ENCODE measurements at places on chromosomes 2 and 18.

GRCh38 chr2:10331702-10332401 lies 29.1 kb downstream of the HPCAL1 start:
- H3K36me3 ChIP-seq: peaks cover 2% of the 10 kb centered on the region
- DNase-seq: no peak
- no peaks in the 10 kb centered on the region for H3K27me3 ChIP-seq
- H3K27ac ChIP-seq: peak overlapping the region; percentile 94
- no peak overlapping the region for H3K4me3 ChIP-seq
- H3K4me1 ChIP-seq: peaks cover 66% of the 10 kb centered on the region

- no peak overlapping the region for H3K4me3 ChIP-seq
- no peaks in the 10 kb centered on the region for H3K4me1 ChIP-seq
- DNase-seq: no peak
- H3K36me3 ChIP-seq: no peaks in the 10 kb centered on the region
Measured at GRCh38 chr18:40048886-40049650, 1906.0 kb upstream of the PIK3C3 start.

GRCh38 chr2:224723586-224724217 lies 7.5 kb upstream of the CCDC195 start:
- no peak overlapping the region for H3K27ac ChIP-seq
- no peaks in the 10 kb centered on the region for H3K27me3 ChIP-seq
- no peak for DNase-seq
- H3K4me3 ChIP-seq: no peak overlapping the region
- H3K4me1 ChIP-seq: no peaks in the 10 kb centered on the region
- peaks cover 3% of the 10 kb centered on the region for H3K36me3 ChIP-seq

- H3K27ac ChIP-seq: peak overlapping the region; percentile 45
- no peak for DNase-seq
- H3K27me3 ChIP-seq: peaks cover 6% of the 10 kb centered on the region
- H3K4me3 ChIP-seq: no peak overlapping the region
- peaks cover 8% of the 10 kb centered on the region for H3K4me1 ChIP-seq
- H3K36me3 ChIP-seq: no peaks in the 10 kb centered on the region
Measured at GRCh38 chr18:62438018-62438329, 84.9 kb upstream of the ZCCHC2 start.

DNA sequence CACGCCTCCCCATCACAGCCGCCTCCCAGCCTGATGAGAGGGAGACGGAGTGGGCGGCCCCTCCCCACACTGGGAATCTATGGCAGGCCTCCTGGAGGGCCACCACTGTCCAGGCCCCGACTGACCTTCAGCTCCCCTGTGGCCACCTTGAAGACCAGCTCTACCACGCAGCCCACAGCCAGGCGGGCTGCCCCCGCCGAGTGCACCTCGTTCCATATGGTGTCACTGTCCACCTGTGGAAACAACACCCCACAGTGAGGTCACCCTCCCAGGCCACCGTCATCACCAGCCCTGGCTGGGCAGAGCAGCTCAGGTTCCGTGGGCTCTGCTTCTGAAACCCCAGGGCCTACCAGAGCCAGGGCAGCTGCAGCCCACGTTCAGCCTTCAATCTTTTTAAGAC lies 242.0 kb downstream of the TWIST2 start:
- no peak for DNase-seq
- no peak overlapping the region for H3K27ac ChIP-seq
- no peaks in the 10 kb centered on the region for H3K4me1 ChIP-seq
- no peak overlapping the region for H3K4me3 ChIP-seq

DNA sequence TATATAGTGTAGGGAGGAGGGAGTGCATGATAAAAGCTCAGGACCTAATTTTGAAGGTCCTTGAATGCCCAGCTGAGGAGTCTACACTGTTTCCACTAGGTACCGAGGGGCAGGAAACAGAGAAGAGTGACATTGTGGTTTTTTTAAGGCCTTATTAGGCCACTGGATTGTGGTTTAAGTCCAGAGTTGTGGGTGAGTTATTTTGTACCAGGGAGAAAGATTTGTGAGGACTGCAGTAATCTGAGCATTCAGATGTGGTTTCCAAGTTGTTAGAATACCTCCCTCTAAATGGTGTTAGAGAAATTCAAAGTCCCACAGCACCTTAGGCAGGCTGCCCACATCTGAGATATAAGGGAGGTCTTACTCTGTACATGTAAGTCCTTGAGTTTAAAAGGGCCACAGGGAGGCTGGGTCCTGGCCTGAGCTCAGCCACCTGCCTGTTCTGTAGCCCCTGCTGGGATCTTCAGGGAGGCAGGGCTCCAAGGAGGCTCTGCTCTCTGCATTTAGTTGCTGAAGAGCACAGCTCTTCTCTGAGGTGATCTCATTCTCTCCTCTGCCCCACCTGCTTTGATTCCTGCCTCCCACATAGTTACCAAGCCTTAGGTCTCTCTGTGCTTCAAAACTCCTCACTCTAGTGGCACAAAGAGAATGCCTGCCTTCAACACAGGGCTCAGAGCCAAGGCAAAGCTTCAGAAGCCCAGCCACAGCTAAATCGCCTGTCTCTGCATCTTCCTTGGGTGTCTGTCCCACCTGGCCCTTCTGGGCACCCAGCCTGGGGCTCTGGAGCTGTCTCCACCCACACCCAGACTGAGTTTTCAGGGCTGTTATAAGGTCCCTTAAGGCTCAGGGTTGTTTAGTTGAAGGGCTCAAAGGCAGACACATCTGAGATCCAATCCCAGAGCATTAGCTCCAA lies 88.1 kb downstream of the VSNL1 start:
- no peaks in the 10 kb centered on the region for H3K4me1 ChIP-seq
- H3K36me3 ChIP-seq: peaks cover 2% of the 10 kb centered on the region
- no peak overlapping the region for H3K4me3 ChIP-seq
- H3K27me3 ChIP-seq: no peaks in the 10 kb centered on the region
- H3K27ac ChIP-seq: no peak overlapping the region
- DNase-seq: no peak

DNA sequence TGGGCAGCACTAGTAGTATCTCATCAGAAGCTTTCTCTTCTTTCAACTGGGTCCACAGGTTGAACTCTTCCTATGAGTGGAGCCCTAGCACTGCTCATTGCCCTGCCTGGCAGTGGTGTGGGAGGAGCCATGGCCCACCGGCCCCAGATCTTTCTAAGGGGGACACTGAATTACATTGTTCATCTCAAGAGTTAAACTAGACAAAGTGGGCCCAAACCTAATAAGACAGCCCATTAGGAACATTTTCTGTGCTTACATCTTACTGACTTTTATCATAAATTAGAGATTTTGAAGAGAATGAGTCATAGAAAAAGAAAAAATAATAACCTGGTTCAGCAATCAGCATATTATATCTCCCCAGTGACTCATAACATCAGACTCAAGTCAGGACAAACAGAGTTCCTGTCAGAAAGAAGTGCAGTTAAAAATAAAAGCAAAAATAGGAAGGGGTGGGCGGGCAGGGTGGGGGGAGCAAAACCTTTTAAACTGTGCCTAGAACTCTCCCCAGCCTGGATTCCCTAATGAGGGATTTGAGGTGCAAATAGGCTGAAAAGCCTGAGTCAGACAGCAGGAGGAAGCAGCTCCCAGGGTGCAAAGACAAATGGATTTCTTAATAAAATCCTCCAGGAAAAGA lies 161.6 kb upstream of the TRIB2 start:
- H3K4me1 ChIP-seq: peaks cover 27% of the 10 kb centered on the region
- H3K4me3 ChIP-seq: no peak overlapping the region
- H3K36me3 ChIP-seq: no peaks in the 10 kb centered on the region
- no peaks in the 10 kb centered on the region for H3K27me3 ChIP-seq
- H3K27ac ChIP-seq: peak overlapping the region; percentile 58

DNA sequence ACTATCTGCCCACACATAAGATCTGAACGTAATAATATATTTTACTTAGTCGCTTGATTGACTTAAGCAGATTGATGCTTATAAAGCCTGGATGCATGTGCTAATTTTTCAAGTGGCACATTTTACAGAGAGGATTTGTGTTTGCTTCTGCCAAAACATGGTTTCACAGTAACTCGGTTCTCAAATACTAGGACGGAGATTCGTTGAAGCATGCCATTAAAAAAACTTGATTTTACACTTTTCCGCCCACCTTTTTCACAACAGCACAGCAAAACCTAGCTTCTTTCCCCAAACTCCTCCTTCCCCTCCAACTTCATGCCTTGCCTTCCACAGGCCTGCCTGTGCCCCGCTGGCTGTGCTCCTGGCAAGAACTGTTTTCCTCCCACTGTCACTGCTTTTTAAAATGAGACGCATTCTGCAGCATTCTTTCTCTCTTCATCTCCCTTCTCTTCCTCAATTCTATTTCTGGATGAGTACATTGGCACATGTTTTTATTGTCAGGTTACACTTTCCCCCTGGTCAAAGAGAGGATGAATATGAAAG lies 55.1 kb upstream of the LMAN1 start:
- peaks cover 34% of the 10 kb centered on the region for H3K27me3 ChIP-seq
- H3K4me1 ChIP-seq: no peaks in the 10 kb centered on the region
- no peak for DNase-seq
- no peak overlapping the region for H3K4me3 ChIP-seq
- H3K27ac ChIP-seq: no peak overlapping the region

- no peaks in the 10 kb centered on the region for H3K36me3 ChIP-seq
Measured at GRCh38 chr2:20214566-20215182, 10.3 kb downstream of the SDC1 start.

DNA sequence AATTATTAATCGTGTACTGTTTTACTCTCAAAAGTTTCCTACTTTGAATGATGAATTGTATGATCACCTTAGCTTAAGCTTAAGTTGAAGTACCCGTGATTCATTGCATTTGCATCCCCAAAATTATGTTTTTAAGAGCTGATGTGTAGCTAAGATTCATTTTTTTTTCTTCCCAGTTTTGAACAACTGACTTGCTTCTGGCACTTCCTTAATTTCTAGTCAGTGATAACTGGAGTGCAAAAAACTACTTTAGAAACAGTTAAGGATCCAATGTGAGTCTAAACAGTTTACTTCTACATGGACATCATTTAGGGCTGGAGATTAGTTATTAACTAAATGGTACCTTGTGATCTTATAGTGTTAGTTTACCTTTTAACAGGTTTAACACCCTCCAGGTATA lies 124.0 kb upstream of the CAVIN2 start:
- no peak overlapping the region for H3K27ac ChIP-seq
- DNase-seq: no peak
- no peaks in the 10 kb centered on the region for H3K36me3 ChIP-seq
- H3K4me3 ChIP-seq: no peak overlapping the region
- H3K4me1 ChIP-seq: peaks cover 10% of the 10 kb centered on the region
- H3K27me3 ChIP-seq: no peaks in the 10 kb centered on the region

GRCh38 chr2:142781146-142781545 lies 96.3 kb upstream of the KYNU start:
- no peaks in the 10 kb centered on the region for H3K36me3 ChIP-seq
- DNase-seq: no peak
- H3K4me1 ChIP-seq: peaks cover 4% of the 10 kb centered on the region
- H3K27me3 ChIP-seq: no peaks in the 10 kb centered on the region
- no peak overlapping the region for H3K4me3 ChIP-seq
- no peak overlapping the region for H3K27ac ChIP-seq

- no peak overlapping the region for H3K4me3 ChIP-seq
- H3K27ac ChIP-seq: no peak overlapping the region
- peaks cover 6% of the 10 kb centered on the region for H3K4me1 ChIP-seq
Measured at GRCh38 chr18:5967007-5967406, 71.7 kb upstream of the TMEM200C start.

- peaks cover 9% of the 10 kb centered on the region for H3K4me1 ChIP-seq
- no peaks in the 10 kb centered on the region for H3K36me3 ChIP-seq
- no peak overlapping the region for H3K4me3 ChIP-seq
- DNase-seq: no peak
Measured at GRCh38 chr2:36733215-36733614, 36.7 kb downstream of the VIT start.

DNA sequence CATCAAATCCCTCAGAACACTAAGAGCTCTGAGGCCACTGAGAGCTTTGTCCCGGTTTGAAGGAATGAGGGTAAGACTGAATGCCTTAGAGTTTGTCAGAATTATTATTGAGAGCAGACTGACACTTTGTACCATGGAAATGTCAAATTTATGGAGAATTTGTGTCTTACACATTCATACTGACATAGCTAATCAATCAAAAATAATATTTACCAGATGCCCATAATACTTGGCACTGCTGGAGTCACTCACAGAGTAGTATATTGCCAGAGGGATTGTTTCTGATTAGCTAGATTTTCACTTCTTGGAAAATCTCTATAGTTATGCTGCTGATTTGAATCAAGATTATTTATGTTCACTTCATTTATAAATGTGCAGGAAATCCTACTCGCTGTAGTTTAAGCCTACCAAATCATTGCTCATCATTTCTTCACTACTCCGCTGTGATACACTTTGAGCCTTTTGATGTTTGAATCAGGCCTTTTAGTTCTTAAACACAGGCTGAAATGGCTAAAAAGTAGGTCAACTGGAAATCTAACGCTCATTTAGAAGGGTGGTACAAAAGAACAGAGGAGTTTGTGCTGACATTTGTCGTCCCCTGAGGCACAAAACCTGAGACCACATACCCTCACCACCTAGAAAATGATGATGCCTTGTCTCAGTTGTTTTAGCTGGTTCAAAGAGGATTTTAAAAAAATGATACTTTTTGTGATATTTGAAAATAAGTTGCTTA lies 96.1 kb upstream of the CSRNP3 start:
- H3K27me3 ChIP-seq: no peaks in the 10 kb centered on the region
- H3K36me3 ChIP-seq: no peaks in the 10 kb centered on the region
- no peak for DNase-seq
- no peak overlapping the region for H3K4me3 ChIP-seq
- H3K27ac ChIP-seq: no peak overlapping the region

DNA sequence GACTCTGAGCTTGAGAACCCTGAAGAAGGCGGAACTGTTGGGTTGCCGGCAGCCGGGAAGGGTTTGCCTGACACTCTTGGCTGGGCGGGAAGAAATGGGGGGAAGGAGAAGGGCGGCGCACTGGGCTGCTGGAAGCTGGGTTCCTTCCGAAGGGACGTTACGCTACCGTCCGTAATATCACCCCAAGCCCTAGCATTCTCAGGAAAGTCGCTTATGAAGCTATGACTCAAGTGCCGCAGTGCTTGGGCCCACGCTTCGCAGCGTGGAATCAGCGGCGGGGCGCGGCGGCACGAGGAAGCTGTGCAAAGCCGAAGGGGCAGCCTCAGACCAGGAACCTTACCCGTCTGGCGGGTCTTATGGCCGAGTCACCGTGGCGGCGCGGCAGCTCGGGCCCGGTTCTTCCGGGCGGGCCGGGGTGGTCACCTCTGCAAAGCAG lies 50.2 kb upstream of the SIGLEC15 start:
- peak overlapping the region; percentile 34 for H3K27ac ChIP-seq
- H3K4me1 ChIP-seq: peaks cover 57% of the 10 kb centered on the region
- no peaks in the 10 kb centered on the region for H3K36me3 ChIP-seq
- DNase-seq: no peak

GRCh38 chr2:134262684-134263083 lies 8.8 kb downstream of the MGAT5 start:
- H3K27ac ChIP-seq: no peak overlapping the region
- no peak overlapping the region for H3K4me3 ChIP-seq
- peaks cover 28% of the 10 kb centered on the region for H3K4me1 ChIP-seq
- DNase-seq: no peak
